Panc1 (cell line): ENCODE measurements at places on chromosomes 16 and 17. TPM values are rescaled to one million over a fixed set of nuclear protein-coding genes. Genes with fewer than 3 reads are reported as not detected.

Gene TBC1D3
- not detected for total RNA-seq

Gene KCTD2
- total RNA-seq, result 34.9 TPM

Gene C17orf107
- 2.4 TPM for total RNA-seq

Gene MILR1
- not detected for total RNA-seq

Gene GRIN2C
- total RNA-seq, result 0.10 TPM

Gene ZNF385C
- total RNA-seq, result 0.21 TPM

Gene PRKCB
- 0.41 TPM for total RNA-seq

Gene AGRP
- not detected for total RNA-seq

Gene SHPK
- 8.4 TPM for total RNA-seq

Gene TMEM114
- total RNA-seq, result not detected

Gene PLD6
- 4.2 TPM for total RNA-seq

Gene PABPN1L
- total RNA-seq, result not detected

Gene PRAC1
- not detected for total RNA-seq

Gene C17orf50
- total RNA-seq, result not detected

Gene ASPSCR1
- total RNA-seq, result 64.7 TPM

Gene VMO1
- 0.49 TPM for total RNA-seq

Gene MTMR4
- 20.8 TPM for total RNA-seq

Gene TBC1D28
- not detected for total RNA-seq

Gene PIK3R6
- not detected for total RNA-seq

Gene ARL4D
- 4.5 TPM for total RNA-seq

Gene GNAO1
- total RNA-seq, result 33.4 TPM
